ENCODE measurements at places on chromosomes 2 and 18.

- DNase-seq = no peak
Observed at GRCh38 chr18:39781565-39781964, 2173.5 kb upstream of the PIK3C3 start.

- DNase-seq = no peak
Observed at GRCh38 chr2:48448274-48449061, 81.5 kb upstream of the STON1 start.

DNA sequence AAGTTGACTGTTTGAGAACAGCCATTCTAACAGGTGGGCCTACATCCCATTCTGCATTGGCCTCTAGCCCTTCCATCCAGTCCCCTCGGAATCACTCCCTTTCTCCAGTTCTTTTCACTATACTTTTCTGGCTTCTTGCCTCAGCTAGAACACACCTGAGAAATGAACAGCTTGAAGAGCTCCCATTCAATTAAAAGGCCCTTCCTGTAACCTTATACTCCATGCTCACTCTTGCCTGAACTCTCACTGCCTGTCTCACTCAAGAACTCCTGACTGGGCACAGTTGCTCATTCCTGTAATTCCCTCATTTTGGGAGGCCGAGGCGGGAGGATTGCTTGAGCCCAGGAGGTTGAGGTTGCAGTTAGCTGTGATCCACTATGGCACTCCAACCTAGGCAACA is 23.6 kb downstream of the CHRNA1 start:
- DNase-seq = no peak

DNA sequence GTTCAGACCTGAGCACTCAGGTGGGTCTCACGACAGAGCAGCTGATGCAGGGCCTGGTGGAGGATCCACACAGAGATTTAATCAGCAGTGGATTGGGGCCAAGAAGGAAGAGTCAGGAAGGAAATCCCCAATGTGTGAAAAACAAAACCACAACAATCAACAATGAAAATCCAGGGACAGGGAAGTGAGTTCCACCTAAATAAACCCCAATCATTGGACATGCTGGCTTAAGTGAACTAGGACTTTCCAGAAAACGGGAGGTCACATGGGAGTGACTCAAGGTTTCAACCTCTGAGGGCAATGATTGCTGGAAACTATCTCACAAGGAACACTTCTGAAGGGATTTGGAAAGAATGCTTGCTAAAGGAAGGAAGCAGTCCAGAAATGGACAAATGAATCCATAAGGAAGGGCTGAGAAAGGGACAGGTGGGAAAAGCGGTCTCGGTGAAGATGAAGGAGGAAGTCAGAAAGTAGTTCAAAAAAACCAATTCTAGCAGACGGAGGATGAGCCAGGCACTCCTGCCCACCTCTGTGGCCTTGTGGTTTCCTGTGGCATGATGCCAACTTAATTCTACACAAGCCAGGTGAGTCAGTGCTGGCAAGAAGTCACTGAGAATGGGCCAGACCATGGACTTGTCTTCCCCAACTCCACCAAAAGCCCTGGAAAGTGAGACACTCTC is 15.4 kb upstream of the XDH start:
- DNase-seq = no peak
